ENCODE measurements at places on chromosomes 16 and 17. TPM values are rescaled to one million over a fixed set of nuclear protein-coding genes. Genes with fewer than 3 reads are reported as not detected.

DNA sequence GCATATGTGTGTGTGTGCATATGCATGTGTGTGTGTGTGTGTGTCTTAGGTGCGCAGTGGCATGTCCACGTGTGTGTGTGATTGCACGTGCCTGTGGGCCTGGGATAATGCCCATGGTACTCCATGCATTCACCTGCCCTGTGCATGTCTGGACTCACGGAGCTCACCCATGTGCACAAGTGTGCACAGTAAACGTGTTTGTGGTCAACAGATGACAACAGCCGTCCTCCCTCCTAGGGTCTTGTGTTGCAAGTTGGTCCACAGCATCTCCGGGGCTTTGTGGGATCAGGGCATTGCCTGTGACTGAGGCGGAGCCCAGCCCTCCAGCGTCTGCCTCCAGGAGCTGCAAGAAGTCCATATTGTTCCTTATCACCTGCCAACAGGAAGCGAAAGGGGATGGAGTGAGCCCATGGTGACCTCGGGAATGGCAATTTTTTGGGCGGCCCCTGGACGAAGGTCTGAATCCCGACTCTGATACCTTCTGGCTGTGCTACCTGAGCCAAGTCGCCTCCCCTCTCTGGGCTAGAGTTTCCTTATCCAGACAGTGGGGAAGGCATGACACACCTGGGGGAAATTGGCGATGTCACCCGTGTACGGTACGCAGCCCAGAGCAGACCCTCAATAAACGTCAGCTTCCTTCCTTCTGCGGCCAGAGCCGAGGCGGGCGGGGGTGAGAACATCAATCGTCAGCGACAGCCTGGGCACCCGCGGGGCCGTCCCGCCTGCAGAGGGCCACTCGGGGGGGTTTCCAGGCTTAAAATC, 47.6 kb downstream of the IL21R start:
- no peak overlapping the region for H3K27ac ChIP-seq
- no peaks in the 10 kb centered on the region for H3K36me3 ChIP-seq
- H3K27me3 ChIP-seq: no peaks in the 10 kb centered on the region
- DNase-seq: no peak
- no peaks in the 10 kb centered on the region for H3K4me1 ChIP-seq

DNA sequence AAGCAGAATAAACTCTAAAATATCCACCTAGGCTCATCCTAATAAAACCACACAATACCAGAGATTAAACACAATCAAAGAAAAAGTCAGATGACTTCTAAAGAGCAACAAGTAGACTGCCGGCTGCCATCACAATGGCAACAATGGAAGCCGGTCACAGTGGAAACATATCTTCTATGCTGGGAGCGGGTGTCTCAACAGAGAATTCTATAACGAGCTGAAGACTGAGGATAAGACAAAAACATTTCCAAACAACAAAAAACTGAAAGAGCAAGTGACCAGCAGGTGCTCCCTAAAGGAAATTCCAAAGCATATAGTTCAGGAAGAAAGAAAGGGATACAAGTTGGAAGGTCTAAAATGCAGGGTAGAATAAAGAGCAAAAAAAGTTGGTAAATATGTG, 8.9 kb downstream of the NSMCE1 start:
- no peak overlapping the region for H3K27ac ChIP-seq
- no peaks in the 10 kb centered on the region for H3K4me1 ChIP-seq
- H3K27me3 ChIP-seq: no peaks in the 10 kb centered on the region
- H3K4me3 ChIP-seq: no peak overlapping the region

DNA sequence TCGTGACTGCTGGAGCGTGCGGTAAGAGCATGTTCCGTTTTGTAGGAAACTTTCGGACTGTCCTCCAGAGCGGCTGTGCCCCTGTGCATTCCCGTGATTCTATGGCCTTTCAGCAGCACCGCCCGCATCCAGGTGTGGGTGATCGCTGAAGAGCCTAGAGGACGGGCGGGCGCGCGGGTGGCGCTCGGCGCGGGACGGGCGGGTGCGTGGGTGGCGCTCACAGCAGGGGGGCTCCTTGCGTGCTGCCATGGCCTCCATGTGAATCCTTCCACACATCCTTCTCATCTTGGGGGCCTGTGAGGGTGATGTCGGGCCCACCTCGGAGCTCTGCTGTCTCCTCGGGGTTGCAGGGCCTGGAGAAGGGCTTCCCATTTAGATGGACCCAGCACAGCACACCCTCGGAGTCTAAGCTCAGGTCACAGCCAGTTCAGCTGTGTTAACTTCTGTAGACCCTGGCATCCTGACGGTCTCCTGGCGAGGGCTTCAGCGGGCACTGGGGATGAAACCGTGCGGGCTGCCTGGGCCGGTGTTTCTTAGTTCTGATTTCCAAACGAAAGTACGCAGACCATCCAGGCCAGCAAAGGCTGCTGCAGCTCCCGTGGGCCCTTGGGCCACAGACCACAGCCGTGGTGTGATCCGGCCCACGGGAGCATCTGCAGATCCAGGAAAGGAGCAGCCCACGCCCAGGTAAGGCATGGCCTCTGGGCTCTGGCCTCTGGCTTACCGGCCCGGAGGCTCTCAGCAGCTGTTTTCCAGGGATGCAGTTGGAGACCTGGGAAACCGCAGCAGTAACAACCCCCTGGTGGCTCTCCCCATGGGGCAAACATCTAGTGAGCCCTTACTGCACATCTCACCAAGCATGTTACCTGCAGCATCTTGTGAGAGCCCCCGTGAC, 339.4 kb downstream of the FOXL1 start:
- H3K27me3 ChIP-seq: no peaks in the 10 kb centered on the region
- no peak overlapping the region for H3K27ac ChIP-seq
- peaks cover 5% of the 10 kb centered on the region for H3K4me1 ChIP-seq
- H3K36me3 ChIP-seq: no peaks in the 10 kb centered on the region

DNA sequence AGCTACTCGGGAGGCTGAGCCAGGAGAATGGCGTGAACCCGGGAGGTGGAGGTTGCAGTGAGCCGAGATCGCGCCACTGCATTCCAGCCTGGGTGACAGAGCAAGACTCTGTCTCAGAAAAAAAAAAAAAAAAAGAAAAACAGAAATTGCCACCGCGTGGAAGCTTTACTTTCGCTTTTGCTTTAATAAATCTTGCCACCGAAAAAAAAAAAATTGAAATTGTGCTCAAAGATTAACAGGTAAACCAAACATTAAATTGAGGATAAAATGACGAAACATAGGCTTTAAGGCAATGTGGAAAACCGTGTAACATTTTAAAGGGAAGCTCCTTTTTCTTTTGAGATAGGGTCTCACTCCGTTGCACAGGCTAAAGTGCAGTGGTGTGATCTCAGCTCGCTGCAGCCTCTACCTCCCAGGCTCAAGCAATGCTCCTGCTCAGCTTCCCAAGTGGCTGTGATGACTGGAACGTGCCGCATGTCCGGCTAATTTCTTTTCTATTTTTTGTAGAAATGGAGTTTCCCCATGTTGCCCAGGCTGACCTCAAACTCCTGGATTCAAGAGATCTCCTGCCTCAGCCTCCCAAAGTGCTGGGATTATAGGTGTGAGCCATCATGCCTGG, 40.1 kb downstream of the ZNF276 start:
- no peaks in the 10 kb centered on the region for H3K36me3 ChIP-seq
- peak overlapping the region; percentile 23 for H3K4me3 ChIP-seq
- H3K27ac ChIP-seq: no peak overlapping the region
- no peaks in the 10 kb centered on the region for H3K27me3 ChIP-seq
- peaks cover 14% of the 10 kb centered on the region for H3K4me1 ChIP-seq

DNA sequence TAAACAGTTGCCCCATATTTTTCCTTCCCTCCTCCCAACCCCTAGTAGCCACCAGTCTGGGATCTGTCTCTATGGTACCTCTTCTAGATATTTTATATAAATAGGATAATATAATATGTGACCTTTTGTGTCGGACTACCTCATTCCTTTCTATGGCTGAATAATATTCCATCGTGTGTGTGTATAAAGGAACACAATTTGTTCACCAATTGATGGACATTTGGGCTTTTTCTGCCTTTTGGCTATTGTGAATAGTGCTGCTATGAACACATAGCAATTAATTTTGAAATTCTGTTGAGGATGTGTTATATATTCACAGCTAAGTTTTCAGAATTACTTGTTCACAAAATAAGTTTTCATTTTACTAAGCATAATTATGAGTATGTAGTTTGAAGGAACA, 2.5 kb downstream of the NFATC3 start:
- H3K4me1 ChIP-seq: peaks cover 52% of the 10 kb centered on the region
- no peak overlapping the region for H3K4me3 ChIP-seq
- no peaks in the 10 kb centered on the region for H3K27me3 ChIP-seq
- no peaks in the 10 kb centered on the region for H3K36me3 ChIP-seq
- H3K27ac ChIP-seq: no peak overlapping the region

GRCh38 chr16:22751685-22752084, 62.3 kb upstream of the HS3ST2 start:
- H3K4me3 ChIP-seq: no peak overlapping the region
- no peak for DNase-seq
- H3K27me3 ChIP-seq: no peaks in the 10 kb centered on the region
- no peak overlapping the region for H3K27ac ChIP-seq

GRCh38 chr17:65366102-65366844, 195.2 kb downstream of the AXIN2 start:
- H3K4me3 ChIP-seq: no peak overlapping the region
- no peaks in the 10 kb centered on the region for H3K27me3 ChIP-seq
- H3K27ac ChIP-seq: no peak overlapping the region
- DNase-seq: no peak
- H3K4me1 ChIP-seq: no peaks in the 10 kb centered on the region

Gene AHSP
- not detected for total RNA-seq

Gene ZC3H18
- 29.5 TPM for total RNA-seq

Gene CPHXL2
- total RNA-seq: not detected

DNA sequence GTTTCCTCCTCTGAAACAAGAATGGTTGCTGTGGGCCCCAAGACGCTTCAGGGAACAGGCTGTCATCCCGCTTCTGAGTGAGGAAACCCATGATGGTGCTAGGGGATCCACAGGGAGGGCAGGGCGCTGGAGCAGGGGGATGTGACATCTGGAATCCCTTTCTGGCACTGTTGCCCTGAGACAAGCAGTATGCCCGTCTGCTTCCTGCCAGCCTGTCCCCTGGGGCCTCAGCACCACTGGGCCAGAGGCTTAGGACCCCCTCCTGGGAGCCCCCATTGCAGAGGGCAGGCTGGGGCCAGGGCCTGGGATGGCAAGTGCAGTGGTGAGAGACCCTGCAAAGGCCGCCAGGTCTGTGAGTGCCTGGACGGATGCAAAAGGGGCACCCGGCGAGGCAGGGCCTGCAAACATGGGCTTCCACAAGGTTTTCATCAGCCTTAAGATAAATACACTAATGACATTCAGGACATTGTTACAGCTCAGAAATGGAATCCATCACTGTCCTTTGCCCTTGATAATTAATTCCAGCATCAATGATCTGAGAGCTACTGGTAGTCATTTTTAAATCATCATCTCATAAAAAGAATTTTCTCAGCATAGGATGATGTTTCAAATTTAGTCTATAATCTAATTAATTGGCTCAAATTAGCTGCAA, 51.6 kb downstream of the PRMT7 start:
- peaks cover 16% of the 10 kb centered on the region for H3K27me3 ChIP-seq
- H3K27ac ChIP-seq: no peak overlapping the region
- DNase-seq: no peak
- peaks cover 6% of the 10 kb centered on the region for H3K4me1 ChIP-seq

- no peaks in the 10 kb centered on the region for H3K27me3 ChIP-seq
- H3K27ac ChIP-seq: no peak overlapping the region
- no peaks in the 10 kb centered on the region for H3K4me1 ChIP-seq
- no peaks in the 10 kb centered on the region for H3K36me3 ChIP-seq
Observed at GRCh38 chr16:77668201-77668600, 54.1 kb upstream of the NUDT7 start.

- no peak overlapping the region for H3K4me3 ChIP-seq
- no peaks in the 10 kb centered on the region for H3K4me1 ChIP-seq
- DNase-seq: no peak
- H3K36me3 ChIP-seq: no peaks in the 10 kb centered on the region
- H3K27me3 ChIP-seq: peaks cover 10% of the 10 kb centered on the region
Observed at GRCh38 chr17:28968914-28969295, 17.6 kb upstream of the PHF12 start.

GRCh38 chr17:5942687-5943086, 127.5 kb upstream of the WSCD1 start:
- no peaks in the 10 kb centered on the region for H3K27me3 ChIP-seq
- H3K36me3 ChIP-seq: no peaks in the 10 kb centered on the region
- H3K4me3 ChIP-seq: no peak overlapping the region

Gene NOS2
- total RNA-seq: 0.60 TPM

- H3K4me1 ChIP-seq: no peaks in the 10 kb centered on the region
- H3K36me3 ChIP-seq: peaks cover 61% of the 10 kb centered on the region
- peak overlapping the region; percentile 3 for H3K4me3 ChIP-seq
- peak overlapping the region; percentile 56 for H3K27ac ChIP-seq
- no peak for DNase-seq
- no peaks in the 10 kb centered on the region for H3K27me3 ChIP-seq
Observed at GRCh38 chr17:28385037-28385400, 13.5 kb downstream of the SARM1 start.

Gene RNF112
- 2.5 TPM for total RNA-seq

DNA sequence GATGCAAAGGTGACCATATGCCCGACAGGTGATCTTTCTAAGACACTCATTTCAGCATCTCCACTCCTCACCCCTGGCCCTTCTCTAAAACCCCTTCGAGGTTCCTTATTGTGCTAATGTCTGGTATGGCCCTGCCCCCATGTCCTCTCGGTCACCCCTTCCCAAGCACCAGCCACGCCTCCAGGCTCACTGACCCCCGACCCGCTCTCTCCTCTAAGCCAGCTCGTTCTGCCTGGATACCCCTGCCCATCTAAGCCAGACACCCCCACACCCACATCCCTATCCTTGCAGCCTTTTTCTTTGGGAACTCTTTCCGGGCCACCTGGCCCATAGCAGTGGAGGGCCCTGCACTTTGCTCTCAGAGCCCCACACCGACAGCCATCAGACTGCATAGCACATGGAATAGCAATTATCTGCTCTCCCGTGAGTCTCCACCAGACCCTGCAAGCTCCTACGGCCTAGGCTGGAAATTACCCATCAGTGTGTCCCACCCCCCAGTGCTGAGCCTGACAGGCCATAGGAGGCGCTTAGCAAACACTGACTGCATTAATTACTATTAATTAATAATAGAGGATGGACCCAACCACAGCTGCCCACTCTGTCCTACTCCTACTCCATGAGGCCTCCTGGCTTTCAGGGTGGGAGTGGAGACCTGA, 176.7 kb downstream of the TMEM132E start:
- no peak overlapping the region for H3K27ac ChIP-seq
- no peaks in the 10 kb centered on the region for H3K4me1 ChIP-seq
- no peak overlapping the region for H3K4me3 ChIP-seq
- DNase-seq: no peak

Gene CNEP1R1
- 23.2 TPM for total RNA-seq

GRCh38 chr16:54178478-54178976, 108.1 kb downstream of the IRX3 start:
- H3K27ac ChIP-seq: no peak overlapping the region
- no peaks in the 10 kb centered on the region for H3K4me1 ChIP-seq
- H3K27me3 ChIP-seq: no peaks in the 10 kb centered on the region
- H3K36me3 ChIP-seq: no peaks in the 10 kb centered on the region
- H3K4me3 ChIP-seq: no peak overlapping the region

GRCh38 chr17:30831257-30831656, 509 bp upstream of the ATAD5 start:
- H3K27ac ChIP-seq: no peak overlapping the region
- no peak for DNase-seq
- peak overlapping the region; percentile 71 for H3K4me3 ChIP-seq
- H3K36me3 ChIP-seq: no peaks in the 10 kb centered on the region
- no peaks in the 10 kb centered on the region for H3K27me3 ChIP-seq
- H3K4me1 ChIP-seq: no peaks in the 10 kb centered on the region

Gene CD300H
- not detected for total RNA-seq
